ENCODE measurements at places on chromosomes 16 and 17. TPM values are rescaled to one million over a fixed set of nuclear protein-coding genes. Genes with fewer than 3 reads are reported as not detected.

Gene SLFN11
- 1.6 TPM for polyA plus RNA-seq

- no peak for DNase-seq
- no peaks in the 10 kb centered on the region for H3K27me3 ChIP-seq
- no peaks in the 10 kb centered on the region for H3K4me1 ChIP-seq
- no peaks in the 10 kb centered on the region for H3K36me3 ChIP-seq
- no peak overlapping the region for H3K4me3 ChIP-seq
- no peak overlapping the region for H3K27ac ChIP-seq
These were observed 16.2 kb upstream of the CD300E start for GRCh38 chr17:74639704-74640151.

DNA sequence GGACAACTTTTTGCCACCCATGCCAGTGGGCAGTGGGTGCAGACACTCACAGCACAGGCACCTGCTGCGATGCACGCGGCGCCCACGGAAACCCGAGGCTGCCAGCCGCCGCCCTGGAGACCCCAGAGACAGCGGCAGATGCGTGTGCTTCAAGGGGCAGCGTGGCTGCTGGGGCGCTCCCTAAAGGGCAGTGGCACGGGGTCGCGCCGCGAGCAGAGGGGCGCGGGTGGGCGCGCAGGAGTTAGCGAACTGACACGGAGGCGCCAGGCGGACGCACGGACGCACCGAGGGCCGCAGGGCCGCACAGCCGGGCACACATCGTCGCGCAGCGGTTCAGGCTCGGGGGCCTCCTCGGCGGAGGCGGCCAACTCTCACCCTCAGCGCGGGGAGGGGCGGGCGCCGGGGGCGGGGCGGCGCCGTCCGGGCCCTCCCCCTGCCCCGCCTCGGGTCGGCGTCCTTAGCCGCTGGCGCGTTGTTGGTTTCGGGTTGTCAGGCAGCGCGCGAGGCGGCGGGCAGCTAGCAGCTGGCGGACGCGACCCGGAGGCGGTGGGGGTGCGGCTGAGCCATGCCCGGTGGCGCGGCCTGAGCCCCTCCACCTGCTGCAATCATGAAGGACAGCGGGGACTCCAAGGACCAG is at the start of gene KIF19:
KIF19 (plus strand) TSS at position 484 of the 637 bp plus-strand sequence; CDS start at position 608, 124 bp downstream.
- peaks cover 7% of the 10 kb centered on the region for H3K27me3 ChIP-seq
- H3K4me1 ChIP-seq: peaks cover 10% of the 10 kb centered on the region
- H3K36me3 ChIP-seq: no peaks in the 10 kb centered on the region
- H3K4me3 ChIP-seq: peak within 1 kb of the TSS; percentile 38
- no peak for DNase-seq

- H3K27ac ChIP-seq: no peak overlapping the region
- DNase-seq: no peak
- no peaks in the 10 kb centered on the region for H3K4me1 ChIP-seq
- H3K36me3 ChIP-seq: no peaks in the 10 kb centered on the region
These were observed 14.5 kb upstream of the PLEKHG4 start for GRCh38 chr16:67264866-67265265.

DNA sequence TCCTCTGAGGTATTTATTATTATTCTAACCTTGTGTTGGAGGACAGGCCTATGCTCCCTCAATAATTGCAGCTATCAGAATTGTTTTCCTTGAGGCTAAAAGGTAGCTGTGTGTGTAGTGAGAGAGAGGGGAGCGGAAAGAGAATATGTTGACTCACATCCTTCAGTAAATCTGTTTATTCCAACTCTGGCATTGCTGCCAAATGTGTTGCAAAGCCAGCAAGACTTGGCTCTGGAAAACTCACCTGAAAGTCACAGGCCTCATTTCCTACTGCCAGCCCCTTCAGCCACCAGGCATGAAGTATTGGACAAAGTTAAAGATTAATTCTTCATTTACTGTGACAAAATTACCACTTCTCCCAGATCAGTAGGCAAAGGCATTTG is 9.6 kb downstream of the CA10 start:
- no peak overlapping the region for H3K4me3 ChIP-seq
- H3K27ac ChIP-seq: no peak overlapping the region
- peaks cover 5% of the 10 kb centered on the region for H3K4me1 ChIP-seq
- no peaks in the 10 kb centered on the region for H3K27me3 ChIP-seq
- DNase-seq: no peak
- H3K36me3 ChIP-seq: no peaks in the 10 kb centered on the region

Measured in liver (tissue), 10 donors.